ENCODE measurements at places on chromosomes 2 and 18. TPM values are rescaled to one million over a fixed set of nuclear protein-coding genes. Genes with fewer than 3 reads are reported as not detected.

DNA sequence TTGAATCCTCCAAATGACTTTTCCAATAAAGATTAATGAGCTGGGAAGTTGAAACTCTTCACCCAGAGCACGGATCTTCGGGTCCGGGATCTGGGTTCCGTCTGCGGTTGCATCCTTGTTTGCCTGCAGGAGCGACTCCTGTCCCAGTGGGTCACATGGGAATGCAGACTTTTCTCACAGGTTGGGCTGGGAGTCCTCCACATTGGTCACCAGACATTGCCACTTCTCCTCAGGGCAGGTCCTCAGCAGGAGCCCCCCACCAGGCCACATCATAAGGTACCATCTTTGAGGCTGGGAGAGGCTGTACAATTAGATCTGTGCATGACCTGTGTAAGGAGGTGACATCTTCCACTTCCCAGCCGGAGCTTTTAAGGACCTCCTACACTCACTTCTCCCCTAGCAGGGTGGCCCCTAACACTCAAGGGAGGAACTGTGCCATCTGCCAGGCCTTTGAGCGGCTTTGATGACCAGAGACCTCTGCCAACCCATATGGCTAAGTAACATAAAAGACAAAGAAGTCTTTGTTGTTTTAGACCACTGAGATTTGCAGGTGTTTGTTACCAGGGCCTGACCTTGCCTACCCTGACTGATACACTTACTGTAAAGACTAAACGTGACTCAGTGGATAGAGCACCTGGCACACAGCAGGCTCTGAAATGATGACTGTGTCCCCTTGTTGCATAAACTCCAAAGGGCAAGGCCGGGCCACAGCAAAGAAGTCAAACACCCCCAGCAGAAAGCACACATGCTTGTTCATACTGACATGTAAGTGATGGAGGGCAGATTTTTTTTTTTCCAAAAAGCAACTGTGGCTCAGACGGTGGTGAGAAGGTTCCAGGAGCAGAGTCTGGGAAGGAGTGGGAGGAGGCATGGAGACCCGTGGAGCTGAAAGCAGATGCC is 7.9 kb upstream of the TEX51 start:
- no peak for DNase-seq

GRCh38 chr2:101329026-101329425 is 20.5 kb upstream of the RNF149 start:
- DNase-seq: no peak

GRCh38 chr2:119276864-119277263 is 53.2 kb downstream of the STEAP3 start:
- no peak for DNase-seq

DNA sequence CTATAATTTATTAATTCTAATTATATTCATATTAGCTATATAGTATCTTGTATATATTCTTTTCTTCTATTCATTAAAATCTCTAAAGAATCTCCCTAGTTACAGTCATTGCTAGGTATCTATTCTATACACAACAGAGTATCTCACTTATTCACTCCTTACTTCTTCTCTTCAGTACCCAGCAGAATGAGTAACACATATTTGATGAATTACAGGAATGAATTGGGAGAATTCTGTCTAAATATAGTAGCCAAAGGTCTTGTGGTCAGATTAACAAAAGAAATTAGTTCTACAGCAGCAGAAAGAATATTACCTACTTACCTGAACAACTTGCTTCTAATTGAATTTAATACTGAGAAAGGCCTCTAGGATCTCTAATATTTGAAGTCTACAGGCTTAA is 758.0 kb upstream of the ZEB2 start:
- no peak for DNase-seq

- no peak for DNase-seq
Observed at GRCh38 chr2:205957452-205958154, 128.4 kb downstream of the INO80D start.

DNA sequence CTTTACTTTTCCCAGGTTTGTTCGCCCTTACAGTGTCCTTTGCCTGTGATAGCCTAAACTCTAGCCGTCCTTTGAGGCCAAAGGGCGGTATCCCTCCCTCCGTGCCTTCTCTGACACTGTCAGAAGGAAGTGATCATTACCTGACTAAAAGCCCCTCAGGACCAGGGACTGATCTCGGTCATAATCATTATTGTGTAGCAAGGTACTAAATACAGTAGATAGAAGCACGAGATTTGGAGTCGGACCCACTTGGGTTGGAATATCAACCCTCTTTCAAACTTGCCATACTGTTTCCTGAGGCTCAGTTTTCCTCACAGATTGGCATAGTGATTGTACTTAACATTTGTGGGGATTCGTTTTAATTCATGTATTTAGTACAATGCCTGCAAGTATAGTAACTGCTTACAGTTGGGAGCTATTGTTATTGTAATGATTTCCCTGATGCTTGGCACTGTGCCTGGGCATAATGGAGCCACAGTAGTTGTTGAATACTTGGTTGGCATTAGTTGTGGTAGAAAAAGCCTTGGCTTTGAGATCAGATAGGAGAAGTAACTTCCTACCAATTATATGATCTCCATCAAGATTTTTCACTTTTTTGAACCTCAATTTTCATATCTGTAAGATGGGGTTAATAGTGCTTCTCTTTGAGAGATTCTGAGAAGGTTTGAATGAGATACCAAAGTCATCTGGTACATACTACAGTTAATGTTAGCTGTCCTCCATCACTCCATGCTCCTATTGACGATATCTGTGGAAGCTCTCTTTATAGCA is 836 bp downstream of the STK11IP start:
- no peak for DNase-seq

DNA sequence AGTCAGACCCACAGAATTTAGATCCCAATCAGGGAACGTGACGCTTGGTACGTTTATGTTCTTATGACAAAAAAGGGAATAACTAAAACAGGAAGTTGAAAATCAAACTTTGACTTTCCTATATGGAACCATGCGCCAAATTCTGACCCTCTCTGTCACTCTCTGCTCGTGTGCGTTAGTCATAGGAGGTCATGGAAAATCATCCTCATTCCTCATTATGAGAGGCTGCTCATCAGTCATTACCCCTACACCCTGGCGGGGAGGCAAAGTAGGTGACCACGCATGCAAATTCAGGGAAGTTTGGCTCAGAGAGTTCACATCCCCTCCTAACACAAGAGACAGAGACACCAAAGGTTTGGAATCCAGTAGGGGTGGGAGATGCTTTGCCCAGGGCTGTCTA is 15.5 kb downstream of the IL1F10 start:
- DNase-seq: no peak

DNA sequence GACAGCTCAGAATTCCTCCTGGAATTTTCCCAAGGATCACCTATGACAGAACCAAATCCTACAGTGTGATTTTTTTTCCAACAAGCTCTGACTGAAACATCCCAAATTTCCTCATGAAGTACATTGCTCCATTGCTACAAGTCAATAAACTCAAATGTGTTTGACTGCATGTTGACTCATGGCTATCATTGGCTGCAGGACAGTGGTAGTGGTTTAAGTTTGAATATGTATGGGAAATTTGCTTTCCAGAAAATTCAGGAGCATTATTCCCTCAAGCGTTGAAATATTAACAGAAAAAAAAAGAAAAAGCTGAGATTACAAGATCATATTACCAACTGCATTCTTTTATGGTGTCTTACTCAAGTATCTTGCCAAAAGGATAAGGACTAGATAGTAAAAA is 402.8 kb upstream of the DSEL start:
- DNase-seq: no peak

DNA sequence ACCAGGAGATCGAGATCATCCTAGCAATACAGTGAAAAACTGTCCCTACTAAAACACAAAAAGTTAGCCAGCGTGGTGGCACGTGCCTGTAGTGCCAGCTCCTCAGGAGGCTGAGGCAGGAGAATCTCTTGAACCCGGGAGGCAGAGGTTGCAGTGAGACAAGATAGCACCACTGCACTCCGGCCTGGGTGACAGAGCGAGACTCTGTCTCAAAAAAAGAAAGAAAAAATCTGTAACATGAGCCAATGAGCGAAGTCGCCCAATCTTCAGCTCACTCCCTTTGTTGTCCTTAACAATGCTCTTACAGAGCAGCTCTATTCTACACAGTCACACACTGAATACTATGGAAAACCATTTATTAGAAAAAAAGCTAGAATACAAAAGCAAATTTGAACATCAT is 22.0 kb downstream of the FAM98A start:
- DNase-seq: no peak

GRCh38 chr18:7535436-7536205 is 31.5 kb upstream of the PTPRM start:
- DNase-seq: no peak

GRCh38 chr2:159892990-159893810 is 95.2 kb upstream of the CD302 start:
- no peak for DNase-seq

DNA sequence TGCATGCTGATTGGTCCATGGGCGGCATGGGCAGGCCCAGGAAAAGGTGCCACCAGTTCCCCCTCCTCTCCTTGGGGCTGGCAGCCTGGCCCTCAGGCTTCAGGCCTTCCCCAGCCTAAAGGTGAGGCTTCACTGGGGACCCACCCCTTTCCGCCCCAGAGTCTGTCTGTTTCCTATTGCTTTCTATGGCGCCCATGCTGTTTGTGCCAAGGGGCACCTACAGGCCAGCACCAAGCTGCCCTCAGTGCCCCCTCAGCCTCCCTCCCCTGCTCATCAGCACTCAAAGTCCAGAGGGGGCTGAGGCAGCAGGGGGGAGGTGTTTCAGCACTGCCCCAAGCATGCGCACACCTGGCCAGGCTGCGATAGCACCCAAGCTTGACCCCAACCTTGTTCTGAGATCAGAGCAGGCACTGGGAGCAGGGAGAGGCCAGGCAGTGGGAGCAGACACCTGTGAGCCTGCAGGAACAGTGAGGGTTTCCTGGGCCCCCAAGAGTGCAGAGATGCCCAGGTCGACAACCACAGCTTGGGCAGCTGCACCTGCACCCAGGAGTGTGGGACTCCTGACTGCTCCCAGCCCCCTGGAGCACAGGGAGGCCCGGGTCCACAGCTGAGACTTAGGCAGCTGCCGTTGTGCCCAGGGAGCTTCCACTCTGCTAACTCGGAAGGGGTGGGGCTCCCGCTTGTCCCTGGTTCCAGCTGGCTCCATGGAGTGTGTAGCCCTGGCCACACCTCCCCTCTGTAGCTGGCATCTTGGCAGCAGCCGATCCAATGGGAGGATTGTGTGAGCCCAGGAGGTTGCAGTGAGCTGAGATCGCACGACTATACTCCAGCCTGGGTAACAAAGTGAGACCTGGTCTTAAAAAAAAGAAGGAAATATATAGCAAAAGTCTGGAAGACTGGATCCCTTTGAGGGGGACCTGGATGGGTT is 69.1 kb downstream of the NCAPH start:
- DNase-seq: no peak

DNA sequence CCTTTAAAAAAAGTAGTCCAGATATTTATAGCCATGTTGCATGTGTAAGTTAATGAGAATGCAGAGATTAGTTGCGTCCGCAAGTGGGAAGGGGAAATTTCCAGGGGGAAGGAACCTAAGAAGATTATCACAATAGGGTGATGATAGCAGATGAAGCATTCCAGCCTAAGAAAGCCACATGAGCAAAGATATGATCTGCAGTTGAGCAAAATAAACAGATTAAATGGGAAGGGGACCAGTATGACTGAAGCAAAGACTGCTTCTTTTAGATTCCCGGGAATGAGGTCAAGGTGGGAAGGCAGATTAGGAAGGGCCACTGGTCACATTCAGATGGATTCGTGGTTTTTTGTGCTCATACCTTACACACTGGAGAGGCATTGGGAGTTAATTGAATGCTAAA is 154.6 kb upstream of the CDH2 start:
- DNase-seq: no peak

GRCh38 chr2:75090770-75091515 is 108.4 kb downstream of the TACR1 start:
- DNase-seq: no peak

GRCh38 chr2:209876211-209876610 is 104.6 kb downstream of the UNC80 start:
- DNase-seq: peak; percentile 2

GRCh38 chr18:11320986-11321385 is 171.6 kb upstream of the PIEZO2 start:
- no peak for DNase-seq

- no peak for DNase-seq
Observed at GRCh38 chr2:233093721-233094120, 33.6 kb downstream of the INPP5D start.

GRCh38 chr2:10256515-10257031 is 46.1 kb upstream of the HPCAL1 start:
- DNase-seq: peak; percentile 23

GRCh38 chr2:168915441-168916330 is 14.6 kb downstream of the G6PC2 start:
- DNase-seq: no peak

DNA sequence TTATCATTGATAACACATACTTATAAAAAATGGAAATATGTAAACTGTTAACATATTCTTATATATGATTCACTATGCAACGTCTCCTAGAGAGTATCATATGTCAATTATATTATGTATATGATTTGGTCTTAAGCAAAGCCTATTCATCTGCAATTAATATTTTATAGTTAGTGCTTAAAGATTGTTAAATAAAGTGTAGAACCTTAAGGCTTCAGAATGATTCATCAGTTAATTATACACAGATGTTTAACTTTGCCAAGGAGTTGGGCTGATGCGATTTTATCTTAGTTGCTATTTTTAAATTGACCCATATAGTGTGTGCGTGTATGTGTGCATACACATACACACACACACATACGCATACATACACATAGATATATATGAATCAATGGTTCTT is 323.1 kb downstream of the RBM43 start:
- DNase-seq: no peak

GRCh38 chr18:68178921-68179320 is 536.0 kb downstream of the TMX3 start:
- no peak for DNase-seq

DNA sequence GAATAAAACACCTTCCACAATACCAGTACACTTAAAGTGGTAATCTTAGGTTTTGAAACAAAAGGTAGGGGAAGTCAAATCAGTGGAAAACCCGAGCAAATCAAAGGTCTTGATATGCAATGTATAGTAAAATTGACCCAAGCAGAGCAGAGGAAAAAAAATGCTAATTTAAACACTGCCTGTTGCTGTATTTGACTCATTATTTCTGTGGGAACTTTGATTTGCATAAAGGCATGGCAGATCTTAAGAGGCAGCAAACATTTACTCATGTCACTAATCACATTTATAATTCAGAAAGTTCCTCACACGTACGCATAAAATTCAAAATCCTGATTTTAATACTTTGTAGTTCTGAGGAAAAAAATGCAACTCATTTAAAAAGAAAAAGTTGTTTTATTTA is 64.4 kb downstream of the IKZF2 start:
- no peak for DNase-seq

DNA sequence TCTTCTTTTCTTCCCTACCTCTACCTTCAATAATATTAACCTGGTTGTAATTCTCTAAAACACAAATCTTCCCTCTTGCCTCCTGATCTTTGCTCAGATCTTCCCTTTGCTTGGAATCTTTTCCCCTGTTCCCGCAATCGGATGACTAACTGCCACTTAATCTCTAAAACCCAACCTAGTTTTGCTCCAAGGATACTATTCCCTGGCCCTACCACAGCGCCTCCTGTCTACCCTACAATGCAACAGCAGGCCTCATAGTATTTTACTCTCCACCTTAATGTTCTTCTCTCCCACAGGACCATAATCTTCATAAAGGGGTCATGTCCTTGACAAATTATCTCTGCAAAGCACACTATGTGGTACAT is 246.8 kb upstream of the TNP1 start:
- no peak for DNase-seq

The TRMT61B gene
- 24.3 TPM for polyA plus RNA-seq

The LGALSL gene
- 99.3 TPM for polyA plus RNA-seq

The RAB27B gene
- 12.1 TPM for polyA plus RNA-seq

The NOSTRIN gene
- 35.7 TPM for polyA plus RNA-seq

The CFC1 gene
- polyA plus RNA-seq: 6.2 TPM

Data from left lung (tissue), 14 donors.